ENCODE measurements at places on chromosomes 1 and 21. TPM values are rescaled to one million over a fixed set of nuclear protein-coding genes. Genes with fewer than 3 reads are reported as not detected.

GRCh38 chr1:168483539-168483938 lies 60.3 kb downstream of the XCL2 start:
- H3K27ac ChIP-seq: no peak overlapping the region
- no peaks in the 10 kb centered on the region for H3K36me3 ChIP-seq
- H3K27me3 ChIP-seq: no peaks in the 10 kb centered on the region
- H3K4me3 ChIP-seq: no peak overlapping the region

IFNLR1 gene
- total RNA-seq: 8.9 TPM

DNA sequence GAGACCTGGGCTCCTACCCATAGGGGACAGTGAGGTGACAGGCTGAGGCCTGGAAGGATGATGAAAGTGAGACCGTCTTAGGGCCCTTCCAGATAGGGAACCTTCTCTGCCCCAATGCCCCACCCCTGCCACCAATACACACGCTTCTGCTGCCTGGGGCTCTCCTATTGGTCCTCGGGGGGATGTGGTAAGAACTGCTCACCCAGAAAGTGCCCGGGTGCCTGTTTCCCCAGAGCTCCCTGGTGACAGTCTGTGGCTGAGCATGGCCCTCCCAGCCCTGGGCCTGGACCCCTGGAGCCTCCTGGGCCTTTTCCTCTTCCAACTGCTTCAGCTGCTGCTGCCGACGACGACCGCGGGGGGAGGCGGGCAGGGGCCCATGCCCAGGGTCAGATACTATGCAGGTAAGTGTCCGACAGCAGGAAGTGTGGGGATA lies 948 bp downstream of the SEMA4A start:
- peaks cover 17% of the 10 kb centered on the region for H3K4me1 ChIP-seq
- H3K27ac ChIP-seq: no peak overlapping the region
- H3K36me3 ChIP-seq: no peaks in the 10 kb centered on the region
- no peaks in the 10 kb centered on the region for H3K27me3 ChIP-seq

GRCh38 chr1:230026572-230026971 lies 40.5 kb upstream of the GALNT2 start:
- H3K4me3 ChIP-seq: no peak overlapping the region
- H3K27me3 ChIP-seq: no peaks in the 10 kb centered on the region
- no peaks in the 10 kb centered on the region for H3K36me3 ChIP-seq
- H3K27ac ChIP-seq: no peak overlapping the region
- peaks cover 3% of the 10 kb centered on the region for H3K4me1 ChIP-seq
- DNase-seq: no peak

- H3K27ac ChIP-seq: peak overlapping the region; percentile 71
- DNase-seq: peak; percentile 28
- no peaks in the 10 kb centered on the region for H3K27me3 ChIP-seq
Observed at GRCh38 chr1:10429868-10430215, 391 bp upstream of the CENPS start.

DNA sequence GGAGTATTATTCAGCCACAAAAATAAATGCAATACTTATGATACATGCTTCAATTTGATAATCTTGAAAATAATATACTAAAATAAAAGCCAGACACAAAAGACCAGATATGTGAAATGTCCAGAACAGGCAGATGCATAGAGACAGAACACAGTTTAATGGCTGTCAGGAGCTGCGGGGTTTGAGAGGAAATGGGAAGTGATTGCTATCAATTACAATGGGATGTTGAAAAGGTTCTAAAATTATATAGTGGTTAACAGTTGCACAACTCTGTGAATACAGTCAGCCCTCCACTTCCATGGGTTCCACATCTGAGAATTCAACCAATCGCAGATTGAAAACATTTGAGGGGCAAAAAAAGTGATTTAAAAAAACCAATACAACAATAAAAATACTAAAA lies 54.0 kb downstream of the LTN1 start:
- H3K27me3 ChIP-seq: no peaks in the 10 kb centered on the region
- no peak overlapping the region for H3K27ac ChIP-seq
- 0 out of 2 replicates have a peak, but pooled peaks cover 3% of the 10 kb centered on the region for H3K4me1 ChIP-seq

All from PC-3 (cell line).